ENCODE measurements at places on chromosomes 12 and 14.

GRCh38 chr12:46152456-46152855, 116.4 kb downstream of the SLC38A1 start:
- DNase-seq, result no peak

GRCh38 chr12:46661110-46661845, 164.5 kb downstream of the SLC38A4 start:
- DNase-seq, result peak; percentile 90

DNA sequence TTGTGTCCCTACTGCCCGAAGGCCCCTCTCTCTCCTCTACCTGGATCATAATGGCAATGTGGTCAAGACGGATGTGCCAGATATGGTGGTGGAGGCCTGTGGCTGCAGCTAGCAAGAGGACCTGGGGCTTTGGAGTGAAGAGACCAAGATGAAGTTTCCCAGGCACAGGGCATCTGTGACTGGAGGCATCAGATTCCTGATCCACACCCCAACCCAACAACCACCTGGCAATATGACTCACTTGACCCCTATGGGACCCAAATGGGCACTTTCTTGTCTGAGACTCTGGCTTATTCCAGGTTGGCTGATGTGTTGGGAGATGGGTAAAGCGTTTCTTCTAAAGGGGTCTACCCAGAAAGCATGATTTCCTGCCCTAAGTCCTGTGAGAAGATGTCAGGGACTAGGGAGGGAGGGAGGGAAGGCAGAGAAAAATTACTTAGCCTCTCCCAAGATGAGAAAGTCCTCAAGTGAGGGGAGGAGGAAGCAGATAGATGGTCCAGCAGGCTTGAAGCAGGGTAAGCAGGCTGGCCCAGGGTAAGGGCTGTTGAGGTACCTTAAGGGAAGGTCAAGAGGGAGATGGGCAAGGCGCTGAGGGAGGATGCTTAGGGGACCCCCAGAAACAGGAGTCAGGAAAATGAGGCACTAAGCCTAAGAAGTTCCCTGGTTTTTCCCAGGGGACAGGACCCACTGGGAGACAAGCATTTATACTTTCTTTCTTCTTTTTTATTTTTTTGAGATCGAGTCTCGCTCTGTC, 1.8 kb downstream of the INHBE start:
- DNase-seq, result no peak

DNA sequence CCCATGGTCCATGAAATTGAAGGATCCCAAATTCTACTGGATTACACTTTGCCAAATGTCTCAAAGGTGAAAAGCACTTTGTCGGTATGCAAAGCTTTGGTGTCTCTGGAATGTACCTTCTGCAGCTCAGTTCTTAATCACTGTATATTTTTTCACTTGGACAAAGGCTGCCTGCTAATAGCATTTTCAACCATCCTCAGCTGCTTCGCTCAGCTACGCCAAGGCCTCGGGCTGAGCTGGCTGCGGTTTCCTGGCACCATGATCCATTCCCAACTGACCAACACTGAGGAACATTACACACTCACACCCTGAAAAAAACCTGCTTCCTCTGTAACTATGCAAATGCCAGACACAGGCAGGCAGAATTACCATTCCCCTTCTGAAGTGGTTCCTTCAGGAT, 335.2 kb downstream of the DPF3 start:
- peak; percentile 90 for DNase-seq

- no peak for DNase-seq
Observed at GRCh38 chr12:50060120-50060468, 2.7 kb downstream of the ASIC1 start.

GRCh38 chr12:57745485-57745881, 644 bp downstream of the TSPAN31 start:
- peak; percentile 27 for DNase-seq

- DNase-seq, result no peak
Observed at GRCh38 chr14:90049390-90049789, 12.4 kb upstream of the KCNK13 start.

DNA sequence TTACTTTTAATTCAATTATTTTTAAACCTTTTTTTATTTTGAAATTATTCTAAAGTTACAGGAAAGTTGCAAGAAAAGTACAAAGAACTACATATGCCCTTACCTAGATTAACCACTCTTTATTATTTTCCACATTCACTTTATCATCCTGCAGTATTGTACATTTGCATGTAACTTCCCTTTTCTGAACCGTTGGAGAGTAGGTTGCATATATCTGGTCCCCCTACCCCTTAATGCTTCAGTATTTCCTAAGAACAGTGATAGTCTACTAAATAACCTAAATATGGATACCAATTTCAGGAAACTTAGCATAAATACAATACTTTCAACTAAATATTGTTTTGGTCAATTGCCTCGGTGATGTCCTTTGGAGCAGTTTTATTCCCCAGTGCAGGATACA, 15.0 kb downstream of the G2E3 start:
- no peak for DNase-seq

- DNase-seq, result no peak
Observed at GRCh38 chr12:19154686-19155085, 25.2 kb downstream of the PLEKHA5 start.

DNA sequence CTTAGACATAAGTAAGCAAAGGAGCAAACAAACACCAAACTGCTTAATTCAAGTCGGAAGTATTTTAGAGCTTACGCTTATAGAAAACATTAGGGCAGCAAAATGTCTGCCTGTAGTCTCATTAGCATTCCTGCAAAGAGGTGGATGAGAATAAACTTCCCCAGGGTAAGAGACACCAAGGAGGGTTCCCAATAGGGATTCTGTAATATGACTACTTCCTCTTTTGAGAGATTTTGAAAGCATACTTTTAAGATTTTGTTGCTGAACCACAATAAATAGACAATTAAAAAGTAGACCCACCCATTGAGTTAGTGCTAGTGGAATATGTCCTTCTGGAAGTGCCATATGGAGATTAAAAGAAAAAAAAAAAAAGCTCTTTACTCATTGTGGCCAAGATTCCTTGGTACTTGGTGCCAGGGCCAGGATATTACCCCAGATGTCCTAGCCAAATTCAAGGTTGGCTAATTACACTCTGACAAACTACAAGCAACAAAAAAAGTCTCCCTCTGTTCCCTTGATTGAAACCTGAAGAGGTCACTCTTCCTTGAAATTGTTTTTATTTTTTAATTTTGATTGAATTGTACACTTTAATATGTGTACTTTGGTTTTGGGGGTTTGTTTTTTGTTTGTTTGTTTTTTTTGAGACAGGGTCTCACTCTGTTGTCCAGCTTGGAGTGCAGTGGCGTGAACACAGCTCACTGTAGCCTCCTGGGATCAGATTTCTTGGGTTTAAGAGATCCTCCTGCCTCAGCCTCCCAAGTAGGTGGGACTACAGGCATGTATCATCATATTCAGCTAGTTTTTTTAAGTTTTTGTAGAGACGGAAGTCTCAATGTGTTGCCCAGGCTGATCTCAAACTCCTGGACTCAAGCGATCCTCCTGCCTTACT, 8.7 kb downstream of the CLIP1 start:
- DNase-seq, result no peak

DNA sequence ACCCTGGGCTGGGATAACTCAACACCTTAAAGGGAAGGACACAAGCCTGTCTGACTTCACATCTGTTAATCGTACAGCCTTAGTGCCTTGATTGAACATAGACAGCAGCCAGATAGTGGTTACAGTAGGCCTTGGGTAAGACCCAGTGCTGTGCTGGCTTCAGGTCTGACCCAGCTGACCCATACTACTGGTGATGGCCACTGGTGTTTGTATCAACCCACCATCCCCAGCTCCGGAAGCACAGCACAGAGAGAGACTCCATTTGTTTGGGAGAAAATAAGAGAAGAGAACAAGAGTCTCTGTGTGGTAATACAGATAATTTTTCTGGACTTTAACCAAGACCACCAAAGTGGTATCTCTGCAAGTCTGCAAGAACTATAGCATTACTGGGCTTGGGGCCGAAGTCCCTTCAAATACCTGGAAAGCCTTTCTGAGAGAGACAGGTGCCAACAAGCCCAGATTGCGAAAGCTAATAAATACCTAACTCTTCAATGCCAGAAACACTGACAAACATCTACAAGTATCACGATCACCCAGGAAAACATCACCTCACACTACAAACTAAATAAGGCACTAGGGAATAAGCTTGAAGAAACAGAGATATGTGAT, 330.1 kb upstream of the GARIN2 start:
- no peak for DNase-seq

DNA sequence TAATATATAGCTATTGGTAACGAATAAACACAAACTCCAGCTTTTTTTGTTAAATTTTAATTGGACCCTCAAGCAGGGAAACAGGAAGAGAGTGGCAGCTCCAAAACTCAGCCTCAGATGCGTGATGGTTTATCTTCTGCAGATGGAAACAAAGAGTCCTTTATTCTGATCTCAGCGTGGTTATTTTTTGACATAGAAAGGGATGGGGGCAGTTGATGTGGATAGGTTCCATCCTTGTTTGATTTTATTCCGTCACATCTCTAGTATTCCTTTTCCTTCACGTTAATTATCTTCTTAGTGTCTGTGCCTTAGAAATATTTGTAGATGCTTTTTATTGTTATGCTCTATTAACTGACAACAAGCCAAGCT, 447.6 kb upstream of the SEL1L start:
- DNase-seq, result no peak

DNA sequence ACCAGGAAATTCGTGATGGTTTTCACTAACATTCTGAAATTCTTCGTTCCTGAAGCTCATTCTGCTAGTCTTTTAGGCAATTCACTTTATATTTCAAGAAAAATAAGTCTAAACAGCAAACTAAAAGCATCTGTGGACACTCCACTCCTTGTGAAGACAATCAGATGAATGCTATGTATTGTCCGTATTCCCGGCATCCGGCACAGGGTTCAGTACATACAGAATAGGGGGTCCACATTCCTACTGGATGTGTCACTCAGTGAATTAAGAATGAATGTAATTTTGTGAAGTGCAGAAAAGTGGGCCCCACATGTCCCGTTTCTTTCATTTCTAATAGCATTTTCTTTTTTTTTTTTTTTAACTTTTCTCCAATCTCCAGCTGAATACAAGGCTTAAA, 241.3 kb downstream of the GRIN2B start:
- DNase-seq, result peak; percentile 6

- no peak for DNase-seq
Observed at GRCh38 chr14:28719130-28719529, 47.5 kb upstream of the FOXG1 start.

DNA sequence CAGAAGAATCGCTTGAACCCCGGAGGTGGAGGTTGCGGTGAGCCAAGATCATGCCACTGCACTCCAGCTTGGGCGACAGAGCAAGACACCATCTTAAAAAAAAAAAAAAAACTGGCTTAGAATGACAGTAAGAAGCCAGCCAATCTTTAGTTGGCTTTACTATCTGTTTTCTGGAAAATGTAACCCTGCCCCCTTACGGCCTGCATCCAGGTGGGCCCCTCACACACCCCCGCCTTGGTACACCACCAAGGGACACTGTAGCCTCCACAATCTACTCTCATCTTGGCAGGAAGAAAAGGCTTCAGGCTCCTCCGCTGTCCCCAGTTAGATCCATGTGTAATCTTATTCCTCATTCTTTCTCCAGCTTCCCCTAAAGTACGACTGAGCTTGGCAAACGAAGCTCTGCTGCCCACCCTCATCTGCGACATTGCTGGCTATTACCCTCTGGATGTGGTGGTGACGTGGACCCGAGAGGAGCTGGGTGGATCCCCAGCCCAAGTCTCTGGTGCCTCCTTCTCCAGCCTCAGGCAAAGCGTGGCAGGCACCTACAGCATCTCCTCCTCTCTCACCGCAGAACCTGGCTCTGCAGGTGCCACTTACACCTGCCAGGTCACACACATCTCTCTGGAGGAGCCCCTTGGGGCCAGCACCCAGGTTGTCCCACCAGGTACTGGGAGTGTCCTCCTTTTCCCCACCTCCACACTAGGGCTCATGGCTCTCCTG, 6.6 kb downstream of the TAPBPL start:
- DNase-seq, result no peak

GRCh38 chr14:94571395-94571794, 9.8 kb upstream of the SERPINA5 start:
- no peak for DNase-seq

DNA sequence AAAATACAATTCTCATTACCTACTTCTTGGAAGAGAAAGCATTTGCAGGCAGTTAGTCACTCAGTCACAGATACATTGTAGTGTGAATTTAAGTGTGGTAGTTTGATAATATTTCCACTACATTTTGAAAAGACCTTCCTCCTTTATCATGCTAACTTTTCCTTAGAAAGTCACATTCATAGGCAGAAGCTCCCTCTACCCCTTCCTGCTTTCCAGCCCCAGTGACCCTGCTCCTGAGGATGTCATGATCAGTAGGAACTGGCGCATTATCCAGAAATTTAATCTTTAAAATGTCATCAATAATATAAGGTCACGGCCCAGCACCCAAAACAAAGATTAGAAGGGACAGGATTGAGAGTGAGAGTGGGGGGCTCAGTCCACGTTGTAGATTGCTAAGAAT, 707.4 kb upstream of the STXBP6 start:
- no peak for DNase-seq

GRCh38 chr12:130583317-130583716, 132.8 kb downstream of the RIMBP2 start:
- no peak for DNase-seq

- peak; percentile 57 for DNase-seq
Observed at GRCh38 chr12:116123451-116124258, 153.8 kb downstream of the MED13L start.

- no peak for DNase-seq
Observed at GRCh38 chr12:3359478-3359877, 131.5 kb upstream of the PRMT8 start.

DNA sequence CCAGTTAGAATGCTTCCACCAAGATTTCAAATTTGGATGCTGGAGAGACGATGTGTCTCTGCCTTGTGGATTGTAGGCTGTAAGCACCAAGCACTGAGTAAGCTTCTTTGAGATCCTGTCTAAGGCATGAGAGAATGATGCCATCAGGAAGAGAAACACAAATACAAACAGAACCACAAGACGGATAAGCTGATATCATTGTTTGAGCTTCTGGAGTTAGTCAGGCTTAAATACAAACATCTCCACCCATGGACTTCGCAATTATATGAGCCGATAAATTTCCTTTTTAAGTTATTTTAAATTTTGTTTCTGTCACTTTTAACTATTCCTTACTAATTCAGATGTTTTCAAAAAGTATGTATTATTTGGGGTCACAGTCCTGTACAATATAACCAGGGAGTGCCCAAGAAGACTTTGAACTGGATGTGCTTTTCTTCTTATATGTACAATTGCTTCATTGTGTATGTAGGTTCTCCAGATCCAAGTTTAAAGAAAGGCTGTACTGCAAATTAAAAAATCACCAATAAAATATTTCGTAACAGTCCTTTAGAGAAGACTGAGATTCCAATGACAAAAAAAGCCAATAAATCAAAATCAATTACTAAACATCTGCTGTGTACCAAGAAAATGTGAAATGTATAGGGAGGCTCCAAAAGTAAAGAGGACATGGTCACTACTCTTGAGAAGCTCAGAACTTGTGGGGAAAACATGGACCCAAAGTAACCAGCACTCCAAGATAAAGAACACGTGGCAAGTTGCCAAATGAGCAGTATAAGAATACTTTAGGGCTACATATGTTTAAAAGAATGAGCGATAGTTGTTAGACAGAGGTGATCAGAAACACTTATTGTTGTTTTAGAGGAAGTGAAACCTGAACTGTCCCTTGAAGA, 274.1 kb downstream of the ADAMTS20 start:
- peak; percentile 64 for DNase-seq

- peak; percentile 76 for DNase-seq
Observed at GRCh38 chr12:56206452-56207166, 15.1 kb downstream of the RNF41 start.
